ENCODE measurements at places on chromosomes 2 and 18.
A peak's percentile ranks its signal among the peaks of the same experiment; 100 is the strongest.

- no peak for DNase-seq
These were observed 661.6 kb downstream of the PLCL1 start for GRCh38 chr2:198465970-198466369.

DNA sequence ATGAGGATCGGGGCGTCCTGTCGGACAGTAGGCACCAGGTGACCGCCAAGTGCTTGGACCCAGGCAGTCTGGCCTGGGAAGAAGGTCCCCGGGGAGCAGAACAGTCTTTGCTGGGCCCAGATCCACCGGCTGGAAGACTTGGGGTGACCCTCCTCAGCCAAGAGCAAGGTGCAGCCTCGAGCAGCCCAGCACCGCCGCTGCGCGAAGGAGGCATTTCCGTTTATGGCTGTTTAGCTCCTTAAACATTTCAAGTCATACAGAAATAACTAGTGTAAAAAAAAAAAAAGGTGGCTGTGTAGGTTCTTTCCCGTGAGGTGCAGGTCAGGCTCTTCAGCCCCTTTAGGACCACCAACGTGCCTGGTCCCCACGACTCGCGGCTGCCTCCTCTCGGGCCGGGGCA, 370.2 kb downstream of the CMPK2 start:
- no peak for DNase-seq

GRCh38 chr2:7510353-7510752, 593.1 kb downstream of the RNF144A start:
- DNase-seq: no peak

DNA sequence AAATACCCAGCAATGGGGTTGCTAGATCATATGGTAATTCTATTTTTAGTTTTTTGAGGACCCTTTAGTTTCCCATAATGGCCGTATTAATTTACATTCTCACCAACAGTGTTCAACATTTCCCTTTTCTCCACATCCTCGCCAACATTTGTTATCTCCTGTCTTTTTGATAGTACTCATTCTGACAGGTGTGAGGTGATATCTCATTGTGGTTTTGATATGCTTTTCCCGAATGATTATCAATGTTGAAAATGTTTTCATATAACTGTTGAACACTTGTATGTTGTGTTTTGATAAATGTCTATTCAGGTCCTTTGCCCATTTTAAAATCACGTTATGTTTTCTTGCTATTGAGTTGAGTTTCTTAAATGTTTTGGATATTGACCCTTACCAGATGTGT, 5.8 kb upstream of the RIF1 start:
- no peak for DNase-seq

DNA sequence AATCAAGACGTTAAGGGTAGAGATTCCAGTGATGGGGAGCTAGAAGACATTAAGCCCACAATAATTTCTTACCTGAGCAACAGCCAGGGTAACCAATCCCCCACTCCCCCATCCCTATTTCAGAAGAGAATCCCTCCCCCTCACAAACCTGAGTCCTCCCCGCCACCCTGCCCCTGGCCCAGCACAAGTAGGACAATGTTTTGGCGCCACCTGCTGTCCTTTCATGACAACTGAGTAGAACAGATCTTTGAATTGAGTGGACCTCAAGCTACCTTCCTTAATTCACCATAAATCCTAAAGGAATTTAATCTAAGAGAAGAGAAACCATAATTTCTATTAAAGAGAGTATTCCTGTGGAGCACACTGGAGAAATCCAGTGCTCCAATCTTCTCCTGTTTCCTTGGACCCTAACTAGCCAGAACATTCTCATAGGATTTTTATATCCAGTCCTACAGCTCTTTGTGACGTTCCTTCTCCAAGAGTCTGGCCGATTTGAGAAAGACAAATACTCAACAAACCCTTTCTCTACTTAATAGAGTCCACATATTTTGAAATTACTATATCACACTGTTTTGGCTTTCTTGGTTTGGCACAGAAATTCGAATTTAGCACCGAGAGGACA, 41.1 kb downstream of the NHEJ1 start:
- DNase-seq: peak; percentile 54

DNA sequence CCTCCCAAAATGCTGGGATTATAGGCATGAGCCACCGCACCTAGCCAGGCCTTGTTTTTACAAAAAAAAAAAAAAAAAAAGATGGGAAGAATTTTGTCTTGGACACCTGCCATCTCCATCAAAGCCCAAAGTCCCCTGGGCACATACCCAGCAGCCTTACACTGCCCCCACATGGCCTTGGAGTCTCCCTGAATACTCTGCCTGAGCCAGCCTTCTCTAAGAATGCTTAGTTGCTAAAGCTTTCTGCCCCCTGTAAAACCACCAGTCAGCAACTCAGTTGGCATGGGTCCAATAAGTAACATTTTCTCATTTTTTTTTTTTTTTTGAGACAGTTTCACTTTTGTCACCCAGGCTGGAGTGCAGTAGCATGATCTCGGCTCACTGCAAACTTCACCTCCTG, 40.6 kb downstream of the SPC25 start:
- peak; percentile 34 for DNase-seq

DNA sequence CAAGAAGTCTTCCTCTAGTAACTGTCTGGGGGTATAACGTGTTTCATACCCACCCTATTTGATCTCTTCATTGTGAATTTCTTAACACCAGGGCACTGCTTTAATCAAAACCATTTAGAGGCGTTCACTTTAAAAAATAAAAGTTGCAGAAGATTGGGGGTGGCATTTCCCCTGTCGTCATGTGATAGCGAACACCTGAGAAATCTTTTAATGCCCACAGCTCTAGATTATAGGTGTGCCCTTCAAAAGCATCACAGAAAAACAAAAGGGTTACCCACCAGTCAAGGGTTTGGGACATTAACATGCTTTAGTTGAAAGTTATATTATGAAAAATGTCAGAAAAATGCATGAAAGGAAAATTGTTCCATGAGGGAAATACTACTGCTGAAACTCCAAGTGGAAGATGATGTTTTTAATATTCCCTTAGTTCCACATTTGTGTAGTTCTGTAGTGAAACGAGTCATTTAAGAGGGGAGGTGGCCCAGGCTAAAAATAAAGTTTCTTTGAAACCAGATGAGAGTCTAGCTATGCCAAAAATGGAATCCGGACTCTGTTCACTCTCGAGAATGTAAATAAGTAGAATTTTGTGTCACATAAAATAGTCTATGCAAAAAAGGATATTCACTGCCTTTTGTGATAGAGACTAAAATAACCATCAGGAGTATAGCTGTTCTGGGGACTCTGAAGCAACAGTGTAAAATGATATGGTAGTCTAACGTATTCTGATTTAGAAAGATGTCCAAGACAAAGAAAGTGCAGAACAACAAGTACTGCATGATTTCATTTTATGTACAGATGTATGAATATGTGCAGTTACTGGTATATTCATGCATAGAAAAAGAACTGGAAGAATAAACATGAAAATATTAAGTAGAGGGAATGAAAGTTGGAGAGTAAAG, 95.3 kb downstream of the TMEM247 start:
- no peak for DNase-seq

GRCh38 chr18:47758000-47758399, 172.5 kb downstream of the SMAD2 start:
- no peak for DNase-seq

DNA sequence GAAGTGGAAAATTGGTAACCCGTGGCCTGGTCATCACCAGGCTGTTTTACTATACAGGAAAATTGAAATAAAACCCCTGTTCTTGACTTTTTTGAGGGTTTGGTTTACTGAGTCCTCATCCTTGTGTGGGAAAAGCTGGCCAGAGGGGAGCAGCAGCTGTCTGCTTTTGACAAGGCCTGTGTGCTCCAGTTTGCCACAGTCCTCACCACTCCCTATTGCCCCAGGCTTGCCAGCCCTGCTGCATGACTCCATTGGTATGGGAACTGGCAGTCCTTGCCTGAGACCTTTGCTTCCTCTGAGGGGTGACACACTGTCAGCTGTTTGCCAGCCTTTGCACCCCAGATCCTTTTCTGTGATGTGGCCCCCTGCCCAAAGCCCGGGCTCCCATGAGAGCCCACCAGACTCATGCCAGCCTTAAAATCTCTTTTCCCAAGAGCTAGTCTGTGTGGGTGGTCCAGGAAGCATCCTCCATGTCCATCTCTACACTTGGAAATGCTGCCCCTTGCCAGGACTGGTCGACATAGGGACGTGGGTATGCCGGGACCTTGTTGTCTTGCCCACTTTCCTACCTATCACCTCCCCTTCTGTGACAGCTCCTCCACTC, 39.0 kb downstream of the GLI2 start:
- DNase-seq: no peak

- DNase-seq: no peak
These were observed 32.6 kb downstream of the MYL12B start for GRCh38 chr18:3294435-3295080.

DNA sequence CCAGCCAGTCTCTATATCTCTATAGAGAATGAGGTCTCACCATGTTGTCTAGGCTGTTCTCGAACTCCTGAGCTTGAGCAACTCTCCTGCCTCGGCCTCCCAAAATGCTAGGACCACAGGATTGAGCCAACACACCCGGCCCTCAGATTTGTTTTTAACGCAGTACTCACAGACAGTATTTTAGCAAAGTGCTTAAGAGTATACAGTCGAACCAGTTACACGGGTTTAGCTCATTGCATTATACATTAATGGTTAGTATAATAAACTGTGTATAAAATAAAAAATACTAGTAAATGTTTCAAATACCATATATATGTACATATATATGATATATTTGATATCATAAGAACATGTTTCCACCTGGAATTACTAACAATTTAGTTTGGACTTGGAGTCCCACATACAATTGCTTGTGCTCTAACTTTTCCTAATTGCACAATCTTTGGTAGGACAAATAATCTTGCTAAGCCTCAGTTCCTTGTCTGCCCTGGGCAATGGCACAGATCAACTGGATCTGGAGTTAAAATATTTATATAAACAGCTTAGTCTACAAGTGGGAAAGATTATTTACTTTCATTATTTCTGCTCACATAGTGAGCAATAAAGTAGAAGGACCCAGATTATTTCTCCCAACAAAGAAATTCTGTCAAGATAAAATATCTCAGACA, 508.9 kb upstream of the LRATD1 start:
- no peak for DNase-seq

- DNase-seq: no peak
These were observed at the start of gene CHST9 for GRCh38 chr18:27185025-27185763. Gene CHST9, minus strand, starts transcription at chr18:27185308. Its CDS starts 42,499 bp downstream, at chr18:27142809.

- no peak for DNase-seq
These were observed 14.9 kb upstream of the E2F6 start for GRCh38 chr2:11480859-11481258.

DNA sequence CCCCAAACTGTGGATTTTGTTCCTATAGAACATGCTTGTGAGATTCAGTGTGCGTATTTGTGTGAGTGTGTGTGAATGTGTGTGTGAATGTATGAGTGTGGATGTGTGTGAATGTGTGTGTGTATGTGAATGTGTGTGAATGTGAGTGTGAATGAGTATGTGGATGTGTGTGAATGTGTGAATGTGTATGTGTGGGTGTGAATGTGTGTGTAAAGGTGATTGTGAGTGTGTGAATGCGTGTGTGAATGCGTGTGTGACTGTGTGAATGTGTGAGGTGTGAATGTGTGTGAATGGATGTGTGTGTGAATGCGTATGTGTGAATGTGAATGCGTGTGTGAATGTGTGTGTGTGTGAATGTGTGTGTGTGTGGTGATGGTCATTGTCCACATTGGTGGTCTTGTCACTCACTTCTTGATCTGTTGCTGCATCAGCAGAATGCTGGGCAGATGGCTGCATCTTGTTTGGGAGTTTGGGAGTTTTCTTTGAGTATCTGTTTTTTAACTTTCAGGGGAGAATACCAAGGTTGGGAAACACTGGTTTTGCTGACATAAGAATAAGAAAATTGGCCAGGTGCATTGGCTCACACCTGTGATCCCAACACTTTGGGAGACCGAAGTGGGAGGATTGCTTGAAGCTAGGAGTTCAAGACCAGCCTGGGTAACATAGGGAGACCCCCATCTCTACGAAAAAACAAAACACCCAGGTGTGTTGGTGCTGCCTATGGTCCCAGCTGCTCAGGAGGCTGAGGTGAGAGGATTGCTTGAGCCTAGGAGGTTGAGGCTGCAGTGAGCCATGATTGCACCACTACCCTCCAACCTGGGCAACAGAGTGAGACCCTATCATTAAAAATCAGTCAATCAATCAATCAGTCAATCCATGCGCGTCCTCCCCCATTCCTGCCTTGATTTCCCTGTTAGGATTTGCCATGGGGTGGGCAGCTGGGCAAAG, 18.2 kb downstream of the AGAP1 start:
- no peak for DNase-seq

DNA sequence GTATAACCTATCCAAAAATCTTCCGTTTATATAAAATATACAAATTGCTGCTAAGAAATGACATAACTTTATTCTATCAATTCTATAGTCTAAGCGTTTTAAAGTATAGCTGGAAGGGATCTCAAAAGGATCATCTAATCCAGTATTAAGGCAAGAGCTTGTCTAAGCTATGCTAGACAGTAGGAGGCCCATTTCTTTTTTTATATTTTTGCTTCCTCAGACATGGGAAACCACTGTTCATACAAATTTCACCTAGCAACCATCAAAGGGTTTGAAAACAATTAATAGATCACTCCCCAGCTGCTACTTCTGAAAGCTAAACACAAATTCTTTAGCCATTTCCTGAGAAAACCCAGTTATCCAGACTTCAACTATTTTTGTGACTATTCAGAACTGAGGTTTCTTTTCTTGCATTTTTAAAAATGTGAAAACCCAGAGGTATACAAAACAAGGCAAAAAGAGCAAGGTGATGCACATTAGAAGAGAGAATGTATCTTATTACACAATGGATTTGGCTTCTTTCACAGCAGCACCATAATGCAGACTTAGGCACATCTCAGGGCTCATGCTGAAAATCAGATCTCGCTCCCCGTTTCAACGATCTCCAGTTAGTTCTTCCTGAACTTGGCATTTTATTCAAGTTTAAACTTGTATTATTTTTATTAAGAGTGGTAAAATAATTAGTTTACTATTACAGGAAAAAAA, 274.4 kb downstream of the LRP1B start:
- no peak for DNase-seq

DNA sequence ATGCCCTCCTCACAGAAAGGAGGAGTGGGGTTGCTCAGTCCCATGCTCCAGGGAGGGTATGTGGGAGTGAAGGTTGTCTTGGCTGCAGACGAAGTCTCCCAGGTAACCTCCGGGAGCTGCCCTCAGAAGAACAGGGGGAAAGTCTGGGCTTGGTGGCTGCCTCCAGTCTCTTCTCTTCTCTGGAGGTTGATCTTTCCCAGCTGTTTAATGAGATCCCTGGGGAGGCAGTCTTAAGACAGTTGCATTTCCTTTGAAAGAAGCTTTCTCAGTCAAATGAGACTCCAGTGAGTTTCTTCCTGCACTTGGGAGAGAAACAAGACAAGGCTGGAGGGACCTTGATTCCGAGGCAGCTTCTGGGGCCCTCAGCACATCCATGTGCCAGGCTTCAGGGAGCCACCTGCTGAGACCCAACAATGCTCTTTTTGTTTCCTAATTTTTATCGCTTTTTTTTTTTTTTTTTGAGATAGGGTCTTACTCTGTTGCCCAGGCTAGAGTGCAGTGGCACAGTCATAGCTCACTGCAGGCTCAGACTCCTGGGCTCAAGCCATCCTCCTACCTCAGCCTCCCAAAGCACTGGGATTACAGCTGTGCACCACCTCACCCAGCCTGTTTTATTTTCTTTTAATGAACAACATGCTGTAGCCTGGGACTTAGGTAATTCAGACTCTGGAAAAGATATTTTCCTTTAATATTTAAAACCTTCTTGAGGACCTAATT, 71.7 kb upstream of the TPO start:
- peak; percentile 55 for DNase-seq

GRCh38 chr18:36348971-36349417, 51.5 kb downstream of the FHOD3 start:
- DNase-seq: no peak

GRCh38 chr18:23542461-23542860, 39.1 kb downstream of the RMC1 start:
- DNase-seq: no peak

GRCh38 chr2:200454927-200455801, 54.7 kb downstream of the KCTD18 start:
- DNase-seq: no peak

GRCh38 chr2:61379521-61379920, 91.4 kb downstream of the USP34 start:
- DNase-seq: no peak

Measured in renal pelvis (tissue), 12 donors.